Natural killer cell treated with Interleukin-12 subunit alpha and Interleukin-12 subunit beta and Interleukin-15 and Interleukin-18, amount 100 ng/mL, for 72 hours (primary cell): ENCODE measurements at places on chromosomes 3 and 15. TPM values are rescaled to one million over a fixed set of nuclear protein-coding genes. Genes with fewer than 3 reads are reported as not detected.
A peak's percentile ranks its signal among the peaks of the same experiment; 100 is the strongest.

The PPM1L gene
- total RNA-seq = 14.9 TPM

The PLS1 gene
- total RNA-seq = 5.5 TPM

- H3K27me3 ChIP-seq = peaks cover 13% of the 10 kb centered on the region
- H3K27ac ChIP-seq = no peak overlapping the region
- no peaks in the 10 kb centered on the region for H3K36me3 ChIP-seq
- H3K4me3 ChIP-seq = no peak overlapping the region
Observed at GRCh38 chr3:32886296-32886695, 65.1 kb upstream of the CCR4 start.

The CORO2B gene
- total RNA-seq = not detected

DNA sequence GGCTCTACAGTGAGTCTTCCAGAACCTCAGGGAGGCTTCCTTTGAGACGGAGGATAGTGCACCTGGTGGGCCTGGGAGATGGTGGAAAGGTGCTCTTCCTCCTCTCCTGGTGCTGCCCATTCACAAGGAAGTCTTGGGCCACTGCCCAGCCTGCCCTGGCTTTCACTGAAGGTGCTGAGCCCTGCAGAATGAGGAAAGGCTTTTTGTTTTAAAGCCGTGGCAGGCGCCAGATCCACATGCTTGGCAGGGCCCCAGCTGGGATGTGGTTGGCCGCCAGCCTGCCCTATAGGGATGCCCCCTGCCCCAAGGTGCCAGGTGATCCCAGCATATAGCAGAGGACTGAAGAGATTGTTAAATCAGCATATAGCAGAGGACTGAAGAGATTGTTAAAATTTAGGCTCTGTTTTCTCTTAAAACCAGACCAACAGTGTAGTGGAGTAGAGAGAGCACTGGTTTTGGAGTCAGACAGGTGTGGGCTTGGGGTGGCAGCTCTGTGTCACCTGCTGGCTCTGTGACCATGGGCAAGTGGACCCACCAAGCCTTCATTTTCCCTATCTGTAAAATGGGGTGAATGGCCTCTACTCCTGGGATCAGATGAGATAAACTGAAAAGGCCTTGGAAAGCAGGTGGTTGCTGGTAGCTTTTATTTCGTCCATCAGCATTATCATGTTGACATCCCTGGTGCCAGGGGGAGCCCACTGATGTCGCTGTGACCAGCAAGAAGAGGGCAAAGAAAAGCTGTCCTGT is 53.3 kb downstream of the SLC6A6 start:
- no peak overlapping the region for H3K4me3 ChIP-seq
- H3K27me3 ChIP-seq = no peaks in the 10 kb centered on the region
- DNase-seq = no peak
- peaks cover 15% of the 10 kb centered on the region for H3K4me1 ChIP-seq

The CSPG4 gene
- not detected for total RNA-seq

GRCh38 chr3:43748645-43749044 is 57.9 kb downstream of the ABHD5 start:
- no peak overlapping the region for H3K27ac ChIP-seq
- H3K4me3 ChIP-seq = no peak overlapping the region
- H3K36me3 ChIP-seq = no peaks in the 10 kb centered on the region
- H3K4me1 ChIP-seq = no peaks in the 10 kb centered on the region
- peaks cover 18% of the 10 kb centered on the region for H3K27me3 ChIP-seq

The GPR27 gene
- not detected for total RNA-seq

The TERC gene
- 18.6 TPM for total RNA-seq

The ITGB5 gene
- total RNA-seq = 0.17 TPM

The IL17RE gene
- total RNA-seq = 0.48 TPM

DNA sequence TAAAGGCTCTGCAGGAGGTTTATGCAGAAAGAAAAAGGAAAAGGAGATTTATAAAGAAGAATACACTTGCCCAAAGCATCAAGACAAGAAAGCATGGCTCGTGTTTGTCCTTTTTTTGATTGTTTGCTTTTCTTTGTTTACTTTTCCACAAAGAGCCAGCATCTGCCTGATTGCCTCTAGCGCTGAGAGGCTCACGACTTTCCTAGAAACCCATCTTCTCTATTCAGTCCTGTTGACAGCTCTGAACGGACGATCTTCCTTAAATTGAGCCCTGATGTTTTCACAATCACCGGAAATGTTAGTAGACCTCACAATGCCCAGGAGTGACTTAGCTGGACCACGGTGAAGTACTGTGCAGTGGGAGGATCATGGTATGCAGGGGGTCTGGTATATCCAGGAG is 12.4 kb downstream of the GP5 start:
- no peak for DNase-seq
- peaks cover 27% of the 10 kb centered on the region for H3K27me3 ChIP-seq
- no peak overlapping the region for H3K4me3 ChIP-seq
- H3K36me3 ChIP-seq = no peaks in the 10 kb centered on the region

DNA sequence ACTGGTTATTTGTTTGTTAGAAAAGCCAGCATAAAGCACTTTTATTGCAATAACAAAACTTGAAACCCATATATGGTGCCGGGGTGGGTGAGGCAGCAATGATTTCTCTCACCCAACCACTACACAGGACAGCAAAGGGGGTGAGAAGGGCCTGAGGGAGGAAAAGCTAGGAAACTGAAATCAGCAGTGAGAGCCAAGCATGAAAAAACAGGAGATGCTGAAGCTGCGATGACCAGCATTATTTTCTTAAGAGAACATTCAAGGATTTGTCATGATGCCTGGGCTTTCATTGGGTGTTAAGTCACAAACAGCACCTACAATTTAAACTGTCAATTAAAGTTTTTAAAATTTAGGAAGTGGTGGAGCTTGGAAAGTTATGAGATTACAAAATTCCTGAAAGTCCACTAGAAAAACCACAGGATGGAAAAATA is 11.9 kb upstream of the TM4SF4 start:
- no peak for DNase-seq
- H3K27me3 ChIP-seq = no peaks in the 10 kb centered on the region
- no peak overlapping the region for H3K4me3 ChIP-seq
- no peaks in the 10 kb centered on the region for H3K4me1 ChIP-seq
- H3K27ac ChIP-seq = no peak overlapping the region
- no peaks in the 10 kb centered on the region for H3K36me3 ChIP-seq

The GRIP2 gene
- not detected for total RNA-seq

The ATP13A3 gene
- 67.6 TPM for total RNA-seq

The CCRL2 gene
- 6.2 TPM for total RNA-seq

DNA sequence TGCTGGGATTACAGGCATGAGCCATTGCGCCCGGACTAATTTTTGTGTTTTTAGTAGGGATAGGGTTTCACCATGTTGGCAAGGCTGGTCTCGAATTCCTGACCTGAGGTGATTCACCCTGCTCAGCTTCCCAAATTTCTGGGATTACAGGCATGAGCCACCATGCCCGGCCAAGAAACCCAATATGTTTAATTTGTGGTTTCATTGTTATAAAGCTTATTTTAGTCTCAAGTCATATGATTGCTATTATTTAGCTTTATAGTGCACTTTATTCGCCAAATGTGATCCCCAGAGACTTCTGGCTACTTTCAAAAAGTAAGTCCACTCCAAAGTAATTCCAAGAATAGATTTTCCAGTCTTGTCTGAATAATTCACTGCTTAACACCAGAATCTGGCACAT is 19.3 kb upstream of the SLC4A7 start:
- H3K36me3 ChIP-seq = no peaks in the 10 kb centered on the region
- H3K27ac ChIP-seq = no peak overlapping the region
- no peak overlapping the region for H3K4me3 ChIP-seq
- no peaks in the 10 kb centered on the region for H3K4me1 ChIP-seq
- peaks cover 4% of the 10 kb centered on the region for H3K27me3 ChIP-seq

The SLC12A1 gene
- total RNA-seq = not detected

GRCh38 chr3:52783211-52783555 is 5.8 kb downstream of the ITIH1 start:
- no peaks in the 10 kb centered on the region for H3K36me3 ChIP-seq
- H3K27ac ChIP-seq = no peak overlapping the region
- peak; percentile 3 for DNase-seq
- no peak overlapping the region for H3K4me3 ChIP-seq

The TMEM158 gene
- total RNA-seq = 0.56 TPM

DNA sequence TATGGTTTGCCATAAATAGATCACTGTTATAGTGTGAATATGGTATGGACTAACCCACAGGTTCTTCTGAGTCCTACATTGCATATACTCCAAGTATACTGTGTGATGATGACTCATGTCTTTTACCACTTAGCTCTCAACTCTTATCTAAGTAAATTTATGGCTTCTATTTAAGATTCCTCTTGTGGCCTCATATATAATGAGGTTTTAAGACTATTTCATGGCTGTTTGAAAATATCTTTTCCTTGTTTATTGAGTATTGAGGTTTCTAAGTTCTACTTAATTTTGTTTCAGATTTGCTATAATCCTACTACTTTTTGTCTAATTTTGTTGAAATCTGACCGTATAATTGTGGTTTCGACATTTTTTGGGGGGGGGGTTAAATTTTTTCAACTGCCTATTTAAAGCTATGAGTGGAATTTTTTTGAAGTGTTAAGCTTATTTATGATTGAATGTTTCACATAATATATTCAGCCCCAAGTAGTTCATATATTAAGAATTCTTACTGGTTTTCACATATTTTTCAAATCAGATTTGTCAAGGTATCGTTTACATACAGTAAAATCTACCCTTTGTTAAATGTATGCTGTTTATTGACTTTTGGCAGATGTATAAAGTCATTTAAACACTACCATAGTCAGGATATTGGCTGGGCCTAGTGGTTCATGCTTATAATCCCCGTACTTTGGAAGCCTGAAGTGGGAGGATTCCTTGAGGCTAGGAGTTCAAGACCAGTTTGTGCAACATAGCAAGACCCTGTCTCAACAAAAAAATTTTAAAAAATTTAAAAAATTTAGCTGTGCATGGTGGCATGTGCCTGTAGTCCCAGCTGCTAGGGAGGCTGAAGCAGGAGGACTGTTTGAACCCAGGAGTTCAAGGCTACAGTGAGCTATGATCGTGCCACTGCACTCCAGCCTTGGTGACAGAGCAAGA is 11.7 kb downstream of the SLC25A36 start:
- DNase-seq = no peak
- no peaks in the 10 kb centered on the region for H3K36me3 ChIP-seq
- peaks cover 20% of the 10 kb centered on the region for H3K4me1 ChIP-seq
- H3K27me3 ChIP-seq = no peaks in the 10 kb centered on the region

The MYL3 gene
- total RNA-seq = not detected

DNA sequence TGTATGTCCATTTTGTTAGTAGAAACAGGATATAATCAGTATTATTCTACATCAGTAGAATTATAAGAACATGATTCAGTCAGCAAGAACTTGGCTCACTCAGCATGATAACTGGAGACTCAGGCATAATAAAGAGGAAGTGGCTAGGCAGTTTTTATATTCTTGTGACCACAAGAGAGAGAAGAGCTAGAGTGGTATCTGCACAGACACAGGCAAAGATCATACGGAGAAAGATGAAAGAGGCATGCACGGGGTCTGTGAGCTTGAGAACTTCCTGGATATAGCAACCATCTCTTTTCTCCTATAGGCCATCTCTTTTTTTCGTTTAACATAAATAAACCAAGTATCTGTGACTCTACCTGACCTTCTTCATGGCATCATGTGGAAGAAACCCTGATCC is 46.8 kb downstream of the MYO5A start:
- H3K4me1 ChIP-seq = peaks cover 58% of the 10 kb centered on the region
- H3K27me3 ChIP-seq = no peaks in the 10 kb centered on the region
- H3K36me3 ChIP-seq = no peaks in the 10 kb centered on the region
- H3K27ac ChIP-seq = peak overlapping the region; percentile 77

The C3orf80 gene
- total RNA-seq = not detected

- no peak for DNase-seq
- no peak overlapping the region for H3K27ac ChIP-seq
- no peaks in the 10 kb centered on the region for H3K27me3 ChIP-seq
- no peak overlapping the region for H3K4me3 ChIP-seq
- peaks cover 20% of the 10 kb centered on the region for H3K36me3 ChIP-seq
- H3K4me1 ChIP-seq = peaks cover 25% of the 10 kb centered on the region
Observed at GRCh38 chr3:105719791-105720190, 149.0 kb downstream of the CBLB start.

GRCh38 chr3:111919370-111920065 is 59.3 kb upstream of the ABHD10 start:
- H3K27ac ChIP-seq = no peak overlapping the region
- no peak for DNase-seq
- H3K4me1 ChIP-seq = no peaks in the 10 kb centered on the region
- no peak overlapping the region for H3K4me3 ChIP-seq
- H3K36me3 ChIP-seq = peaks cover 20% of the 10 kb centered on the region
- H3K27me3 ChIP-seq = no peaks in the 10 kb centered on the region

DNA sequence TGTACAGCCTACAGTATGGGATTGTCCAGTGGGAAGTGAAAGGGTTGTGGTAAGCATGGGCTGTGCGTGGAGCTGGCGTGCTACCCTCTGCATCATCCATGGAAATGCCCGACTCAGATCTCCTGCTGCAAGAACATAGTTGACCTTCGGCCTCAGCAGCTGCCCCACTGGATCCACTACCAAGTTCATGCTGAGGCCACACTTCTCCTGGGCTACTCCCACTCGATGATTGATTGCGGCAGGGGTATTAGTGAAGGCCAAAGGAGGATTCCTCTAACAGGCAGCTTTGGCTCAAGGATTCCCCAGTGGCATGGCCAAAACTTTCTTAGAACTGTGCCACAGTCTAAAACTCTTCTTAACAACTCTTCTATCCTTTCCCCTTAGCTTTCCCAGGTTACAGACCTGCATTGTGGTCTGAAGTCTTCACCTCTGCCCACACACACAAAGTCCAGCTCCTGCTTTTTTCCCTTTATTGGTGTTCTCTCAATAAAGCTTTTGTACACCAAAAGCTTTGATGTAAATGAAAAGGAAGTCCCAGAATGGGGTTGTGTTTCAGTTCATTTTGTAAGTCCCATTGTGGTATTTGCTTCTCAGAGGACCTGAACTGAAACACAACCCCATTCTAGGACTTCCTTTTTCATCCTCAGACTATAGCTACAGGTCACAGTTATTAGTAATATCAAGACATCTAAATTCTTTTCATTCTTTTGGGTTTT is 4.9 kb upstream of the TBC1D5 start:
- no peaks in the 10 kb centered on the region for H3K36me3 ChIP-seq
- no peaks in the 10 kb centered on the region for H3K27me3 ChIP-seq
- H3K4me1 ChIP-seq = peaks cover 21% of the 10 kb centered on the region
- no peak overlapping the region for H3K4me3 ChIP-seq
- H3K27ac ChIP-seq = no peak overlapping the region

DNA sequence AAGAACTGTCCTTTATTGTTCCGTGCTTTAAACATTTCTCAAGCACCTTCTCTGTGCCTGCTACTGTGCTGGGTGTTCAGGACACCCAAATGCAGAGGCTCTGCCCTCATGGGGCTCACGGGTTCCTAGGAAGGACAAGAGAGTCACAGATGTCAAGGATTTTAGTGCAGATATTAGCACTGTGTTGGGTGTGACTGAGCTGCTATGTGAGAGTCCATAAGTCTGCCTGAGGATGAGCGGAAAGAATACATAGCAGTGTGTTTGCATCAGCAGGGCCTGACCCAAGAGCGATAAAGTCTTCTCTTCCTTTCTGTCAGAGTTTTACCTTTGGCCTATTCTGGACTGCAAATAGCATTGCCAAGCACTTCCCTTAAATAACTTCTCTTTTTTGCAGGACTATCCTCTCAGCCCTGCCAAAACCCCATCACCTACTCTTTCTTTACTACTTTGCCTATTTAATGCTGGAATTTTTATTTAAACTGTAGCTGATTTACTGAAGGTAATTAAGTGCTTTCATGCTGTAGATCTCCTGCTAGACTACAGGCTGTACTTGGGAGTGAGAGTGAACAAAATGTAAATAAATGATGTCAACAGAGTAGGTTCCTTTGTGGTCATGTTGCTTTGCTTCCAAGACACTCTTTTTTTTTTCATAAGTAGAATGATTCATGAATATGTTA is 459.4 kb upstream of the TPRG1 start:
- no peaks in the 10 kb centered on the region for H3K36me3 ChIP-seq
- no peak overlapping the region for H3K4me3 ChIP-seq
- no peak overlapping the region for H3K27ac ChIP-seq
- no peaks in the 10 kb centered on the region for H3K27me3 ChIP-seq

GRCh38 chr3:48848816-48849515 is 1.3 kb upstream of the PRKAR2A start:
- no peak for DNase-seq
- peak overlapping the region; percentile 95 for H3K27ac ChIP-seq
- H3K4me1 ChIP-seq = peaks cover 15% of the 10 kb centered on the region
- H3K4me3 ChIP-seq = peak overlapping the region; percentile 84
- no peaks in the 10 kb centered on the region for H3K27me3 ChIP-seq
